ENCODE measurements at places on chromosomes 6 and 20.

GRCh38 chr6:157927011-157927410, 54.7 kb upstream of the SYNJ2 start:
- DNase-seq = no peak

- DNase-seq = no peak
These were observed 4.0 kb upstream of the FOXS1 start for GRCh38 chr20:31849306-31849930.

GRCh38 chr6:163667372-163668060, 253.0 kb downstream of the QKI start:
- DNase-seq = no peak

GRCh38 chr6:54044059-54044458, 67.2 kb upstream of the MLIP start:
- DNase-seq = no peak

DNA sequence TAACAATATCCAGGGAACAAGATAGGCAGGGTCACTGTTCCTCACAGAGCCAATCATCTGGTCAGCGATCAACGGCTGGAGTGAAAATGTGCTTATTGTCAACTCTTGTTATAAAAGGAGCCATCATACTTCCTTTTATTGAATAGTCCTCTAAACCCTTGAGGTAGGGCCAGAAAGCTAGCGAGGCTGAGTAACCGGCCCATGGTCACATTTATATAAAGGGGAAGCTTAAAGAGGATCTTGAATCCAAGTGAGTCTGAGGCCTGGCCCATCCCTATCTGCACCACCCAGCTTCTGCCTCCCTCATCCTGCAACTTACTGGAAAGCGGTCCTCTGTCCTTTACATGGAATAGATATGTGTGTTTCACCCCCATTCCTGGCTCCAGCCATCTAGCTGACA, 9.5 kb downstream of the PHACTR3 start:
- DNase-seq = no peak

GRCh38 chr6:109465772-109466171, 10.2 kb upstream of the MICAL1 start:
- DNase-seq = no peak

DNA sequence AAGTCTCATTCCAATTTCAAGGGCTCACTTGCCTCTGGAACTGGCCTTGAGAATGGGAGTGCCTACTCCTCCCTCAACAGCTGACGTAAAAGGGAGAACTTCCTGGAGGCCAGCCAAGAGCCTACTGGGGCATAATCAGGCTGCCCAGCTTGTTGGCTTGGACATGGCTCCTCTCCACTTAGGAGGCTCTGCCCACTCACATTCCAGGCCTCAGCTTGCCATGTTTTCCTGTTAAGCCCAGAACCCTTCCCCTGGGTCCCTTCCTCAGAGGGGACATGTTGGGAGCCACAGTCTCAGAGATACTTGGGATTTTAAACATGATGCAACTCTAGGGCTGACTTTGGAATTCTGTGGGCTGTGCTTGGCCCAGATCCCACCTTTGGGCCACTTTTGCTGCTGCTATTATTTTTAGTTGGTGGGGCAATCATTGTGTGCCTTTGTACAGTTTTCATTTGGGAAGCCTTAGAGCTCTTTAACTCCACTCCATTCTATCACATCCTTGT, 31.5 kb upstream of the ADTRP start:
- peak; percentile 9 for DNase-seq

DNA sequence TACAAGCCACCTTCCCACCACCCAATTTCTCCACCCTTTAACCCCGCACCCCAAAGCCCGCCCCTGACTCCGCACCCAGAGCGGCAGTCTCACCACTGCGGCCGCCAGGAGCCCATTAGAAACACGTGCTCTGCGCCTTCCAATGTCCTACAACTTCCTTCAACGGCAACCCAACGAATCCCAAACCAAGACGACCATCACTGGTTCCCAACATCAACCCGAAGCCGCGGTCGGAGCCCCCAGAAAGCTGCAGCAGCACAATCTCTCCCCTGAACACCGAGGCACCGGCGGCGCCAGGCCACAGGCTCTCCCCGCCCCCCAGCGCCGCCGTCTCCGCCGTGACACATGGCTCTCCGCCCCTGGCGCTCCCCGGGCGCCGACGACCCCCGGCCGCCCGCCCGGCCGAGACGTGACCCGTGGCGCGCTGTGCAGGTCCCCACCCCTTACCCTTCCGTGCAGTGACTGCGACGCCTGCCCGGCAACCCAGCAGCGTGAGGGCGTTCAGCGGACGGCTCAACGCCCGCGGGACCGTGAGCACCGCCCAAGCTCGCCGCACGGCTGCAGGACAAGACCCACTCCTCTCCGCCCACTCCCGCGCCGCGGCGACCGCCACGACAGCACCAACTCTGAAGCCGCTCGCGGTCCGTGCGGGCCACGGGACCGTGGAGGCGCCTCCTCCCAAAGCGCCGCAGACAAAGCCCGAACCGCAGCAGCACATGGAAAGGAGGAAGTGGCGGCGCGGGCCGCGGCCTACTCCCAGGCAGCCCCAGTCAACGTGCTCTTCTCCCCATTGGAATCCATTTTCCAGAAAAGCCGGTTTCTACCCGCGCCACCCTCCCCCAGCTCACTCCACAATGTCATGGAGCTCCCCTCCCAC, 551 bp downstream of the SYNCRIP start:
- peak; percentile 31 for DNase-seq

- peak; percentile 25 for DNase-seq
These were observed 67.7 kb downstream of the PYGB start for GRCh38 chr20:25315418-25316210.

- no peak for DNase-seq
These were observed 8.0 kb downstream of the JAG1 start for GRCh38 chr20:10665791-10666190.

GRCh38 chr6:44512868-44513741, 125.6 kb downstream of the CDC5L start:
- no peak for DNase-seq

DNA sequence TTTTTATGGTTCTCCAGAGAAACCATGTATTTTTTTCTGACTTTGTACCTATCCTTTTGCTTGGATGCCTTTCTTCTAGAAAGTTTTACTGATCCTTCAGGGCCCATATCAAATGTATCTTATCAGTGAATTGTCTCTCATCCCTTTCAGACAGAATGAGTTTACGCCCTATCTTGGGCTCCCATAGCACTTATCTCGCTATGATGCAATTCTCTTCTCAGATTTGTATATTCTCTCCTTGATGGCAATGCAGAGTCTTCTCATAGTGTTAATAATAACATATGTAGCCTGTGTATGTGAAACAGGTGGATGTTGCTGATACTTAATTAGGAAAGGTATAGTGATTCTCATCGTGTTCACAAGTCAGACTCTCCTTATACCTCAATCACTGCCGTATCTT, 336.2 kb downstream of the UTRN start:
- no peak for DNase-seq

GRCh38 chr6:1923449-1923848, 313.7 kb downstream of the FOXC1 start:
- no peak for DNase-seq

DNA sequence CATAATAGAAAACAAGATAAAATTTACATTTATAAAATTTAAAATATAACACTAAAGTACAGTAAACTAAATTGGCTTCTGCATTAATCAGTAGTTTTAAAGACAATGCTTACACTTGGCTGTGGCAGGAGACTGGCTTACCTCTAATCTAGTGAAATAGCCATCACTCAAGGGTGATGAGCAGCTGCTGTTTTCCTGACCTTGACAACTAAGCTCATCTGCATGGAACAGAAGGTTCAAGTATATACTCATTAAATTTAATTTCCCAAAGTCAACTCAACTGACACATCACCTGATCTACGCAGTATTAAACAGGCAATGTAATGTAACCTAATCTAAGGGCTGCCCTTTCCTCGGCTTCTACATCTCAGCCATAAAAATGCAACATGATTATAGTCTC, 14.5 kb downstream of the TMX4 start:
- DNase-seq = no peak

- DNase-seq = no peak
These were observed 381.9 kb downstream of the THBS2 start for GRCh38 chr6:168871642-168872315.

GRCh38 chr6:29926413-29927274, 15.7 kb upstream of the HLA-A start:
- peak; percentile 45 for DNase-seq

DNA sequence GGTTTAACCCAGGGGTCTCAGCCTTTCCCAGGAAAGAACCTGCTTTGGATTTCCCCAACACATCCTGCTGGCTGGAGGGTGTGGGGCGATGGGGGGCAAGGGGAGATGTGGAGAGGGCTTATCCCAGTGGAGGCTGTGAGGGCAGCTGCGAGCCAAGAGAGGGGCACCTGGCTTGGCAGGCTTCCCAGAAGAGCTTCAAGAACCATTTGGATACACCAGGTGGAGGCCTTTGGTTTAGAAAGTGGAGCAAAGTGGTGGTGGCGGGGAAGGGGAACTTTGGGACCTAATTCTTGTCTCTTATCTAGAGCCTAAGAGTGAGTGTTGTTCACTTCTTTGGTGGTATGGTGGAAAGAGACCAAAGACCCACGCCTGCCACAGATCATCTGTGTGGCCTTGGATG, 12.4 kb downstream of the CD40 start:
- no peak for DNase-seq

GRCh38 chr6:90074161-90074850, 180.0 kb downstream of the GJA10 start:
- DNase-seq = no peak

DNA sequence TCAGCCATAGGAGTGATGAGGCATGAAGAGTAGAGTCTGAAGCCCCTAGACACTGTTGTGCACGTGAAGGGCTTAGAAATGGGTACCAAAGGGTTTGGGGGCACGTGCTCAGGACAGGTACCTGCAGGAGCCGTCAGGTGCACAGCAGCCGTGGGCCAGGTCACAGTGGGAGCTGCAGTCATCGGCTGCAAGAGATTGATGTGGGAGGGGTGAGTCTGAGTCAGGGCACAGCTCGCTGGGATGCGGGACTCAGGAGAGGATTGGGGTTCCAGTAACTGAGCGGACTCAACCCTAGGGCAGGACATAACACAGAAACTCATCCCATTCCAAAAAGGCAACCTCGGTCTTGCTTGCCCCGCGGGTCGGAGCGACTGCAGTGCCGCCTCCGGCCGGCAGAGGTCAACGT, 1.1 kb downstream of the DLK2 start:
- no peak for DNase-seq

- no peak for DNase-seq
These were observed 17.7 kb downstream of the CLIC5 start for GRCh38 chr6:45997875-45998506.

GRCh38 chr20:47970282-47970903, 185.1 kb upstream of the SULF2 start:
- DNase-seq = no peak

DNA sequence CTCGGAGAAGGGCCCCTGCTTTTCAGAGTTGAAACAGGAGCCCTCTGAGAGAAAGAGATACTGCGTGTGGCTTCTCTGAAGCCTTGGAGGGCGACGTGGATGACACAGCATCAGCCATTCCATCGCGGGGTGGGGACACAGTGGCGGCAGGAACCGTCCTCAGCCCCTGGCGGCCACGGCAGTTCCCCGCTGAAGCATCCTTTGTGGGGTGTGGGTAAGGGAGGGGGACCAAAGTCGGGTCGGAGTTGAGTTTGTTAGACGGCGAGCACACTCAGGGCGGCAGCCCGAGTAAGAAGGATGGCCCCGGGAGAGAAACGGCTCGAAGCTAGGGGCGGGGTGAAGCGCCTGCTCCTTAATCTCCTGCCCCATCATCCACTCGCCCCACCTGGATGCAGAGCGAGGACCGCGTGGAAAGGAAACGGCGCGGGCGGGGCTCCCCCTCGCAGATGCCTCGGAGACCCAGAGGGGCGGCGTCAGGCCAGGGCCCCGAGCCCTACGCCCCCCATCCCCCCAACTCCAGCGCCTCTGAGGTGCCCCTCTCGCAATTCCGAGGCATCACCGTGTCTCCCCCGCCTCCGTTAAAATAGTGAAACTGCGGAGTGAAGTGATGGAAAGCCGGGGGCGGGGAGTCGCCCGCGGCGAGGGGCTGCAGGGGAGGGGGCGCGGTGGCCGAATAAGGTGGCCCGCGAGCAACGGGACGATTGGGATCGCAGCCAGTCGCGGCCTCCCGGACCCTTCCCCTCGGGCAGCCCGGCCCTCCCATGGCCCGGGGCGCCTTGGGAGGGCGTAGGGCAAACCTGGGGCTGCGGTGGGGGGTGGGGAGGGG, 796 bp upstream of the RREB1 start:
- no peak for DNase-seq

- no peak for DNase-seq
These were observed 109.1 kb downstream of the PRDM1 start for GRCh38 chr6:106194949-106195921.

- peak; percentile 58 for DNase-seq
These were observed 23.6 kb downstream of the LRP11 start for GRCh38 chr6:149840345-149841075.

DNA sequence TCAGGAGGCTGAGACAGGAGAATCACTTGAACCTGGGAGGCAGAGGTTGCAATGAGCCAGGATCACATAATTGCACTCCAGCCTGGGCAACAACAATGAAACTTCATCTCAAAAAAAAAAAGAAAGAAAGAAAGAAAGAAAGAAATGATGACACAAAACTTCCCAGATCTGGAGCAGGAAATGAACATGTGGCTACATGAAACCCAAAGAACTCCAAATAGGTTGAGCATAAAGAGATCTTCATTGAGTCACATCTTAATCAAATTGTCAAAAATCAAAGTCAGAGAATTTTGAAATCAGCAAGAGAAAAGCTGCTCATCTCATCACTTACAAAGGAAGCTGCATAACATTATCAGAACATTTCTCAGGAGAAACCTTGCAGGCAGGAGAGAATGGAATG, 247.0 kb downstream of the IBTK start:
- no peak for DNase-seq

DNA sequence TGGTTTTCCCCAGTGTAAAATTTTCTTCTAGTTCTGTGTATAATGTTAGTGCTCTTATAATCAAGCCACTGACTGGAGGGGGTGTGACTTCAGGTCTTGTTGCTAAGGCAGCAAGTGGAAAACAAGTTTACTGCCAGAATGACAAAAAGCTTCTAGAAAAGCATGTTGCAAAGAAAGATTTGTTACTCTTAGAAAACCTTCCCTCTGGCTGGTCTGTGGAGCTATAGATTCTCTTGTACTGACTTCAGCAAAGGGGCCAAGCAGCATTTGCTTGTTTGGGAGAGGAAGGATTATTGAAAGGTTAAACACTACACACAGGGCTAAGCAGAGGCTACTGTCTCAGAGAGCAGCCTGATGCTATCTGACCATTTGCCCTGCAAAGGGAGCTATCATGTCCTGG, 288.8 kb downstream of the BTBD9 start:
- no peak for DNase-seq

DNA sequence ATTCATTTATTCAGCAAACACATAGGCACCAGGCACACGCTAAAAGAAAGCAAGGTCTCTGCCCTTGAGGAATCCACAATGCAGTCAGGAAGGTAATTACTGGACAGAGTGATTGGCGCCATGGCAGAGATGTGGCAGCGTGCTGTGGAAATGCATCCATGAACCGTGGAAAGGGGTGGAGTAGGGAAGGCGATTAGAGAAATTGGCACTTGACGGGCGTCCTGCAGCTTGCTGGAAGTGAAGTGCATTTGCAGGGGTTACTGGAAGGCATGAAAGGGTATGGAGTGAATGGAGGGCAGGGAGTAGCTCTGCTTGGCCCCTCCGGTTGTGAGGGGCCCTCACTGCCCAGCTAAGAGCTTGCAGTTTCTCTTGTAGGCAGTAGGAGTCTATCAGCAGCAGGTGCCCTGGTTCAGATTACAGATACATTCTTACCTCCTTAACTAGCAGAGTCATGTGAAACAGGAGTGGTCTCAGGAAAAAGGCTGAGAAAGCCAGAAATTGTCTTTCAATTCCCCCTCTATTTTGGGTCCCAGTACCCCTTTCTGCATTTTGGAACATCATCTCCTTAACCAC, 122.5 kb upstream of the TIAM2 start:
- no peak for DNase-seq

GRCh38 chr6:3413592-3413991, 43.3 kb downstream of the SLC22A23 start:
- DNase-seq = no peak

Measured in head of caudate nucleus (tissue), 42 donors.